Vagina (tissue), 2 donors: ENCODE measurements at places on chromosomes 1 and 21. TPM values are rescaled to one million over a fixed set of nuclear protein-coding genes. Genes with fewer than 3 reads are reported as not detected.

GRCh38 chr1:10939654-10940450 is 72.6 kb upstream of the TARDBP start:
- no peaks in the 10 kb centered on the region for H3K27me3 ChIP-seq
- peaks cover 25% of the 10 kb centered on the region for H3K4me1 ChIP-seq
- H3K27ac ChIP-seq = no peak overlapping the region
- no peak for DNase-seq
- H3K4me3 ChIP-seq = no peak overlapping the region

DNA sequence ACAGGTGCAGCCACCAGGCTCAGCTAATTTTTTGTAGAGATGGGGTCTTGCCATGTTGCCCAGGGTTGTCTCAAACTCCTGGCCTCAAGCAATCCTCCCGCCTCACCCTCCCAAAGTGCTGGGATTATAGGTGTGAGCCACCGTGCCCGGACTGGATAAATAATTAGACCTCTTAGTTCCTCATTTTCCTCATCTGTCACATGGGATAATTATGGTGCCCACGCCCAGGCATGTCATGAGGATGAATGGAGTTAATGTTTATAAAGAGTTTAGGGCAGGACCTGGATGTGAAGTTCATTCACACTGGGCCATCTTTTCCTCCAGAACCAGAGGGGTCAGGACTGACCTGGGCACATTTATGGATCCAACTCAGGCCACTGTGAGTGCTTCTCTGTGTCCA is 23.7 kb downstream of the PADI3 start:
- H3K4me1 ChIP-seq = no peaks in the 10 kb centered on the region
- H3K27ac ChIP-seq = no peak overlapping the region
- no peak overlapping the region for H3K4me3 ChIP-seq
- no peaks in the 10 kb centered on the region for H3K36me3 ChIP-seq
- H3K27me3 ChIP-seq = no peaks in the 10 kb centered on the region

DNA sequence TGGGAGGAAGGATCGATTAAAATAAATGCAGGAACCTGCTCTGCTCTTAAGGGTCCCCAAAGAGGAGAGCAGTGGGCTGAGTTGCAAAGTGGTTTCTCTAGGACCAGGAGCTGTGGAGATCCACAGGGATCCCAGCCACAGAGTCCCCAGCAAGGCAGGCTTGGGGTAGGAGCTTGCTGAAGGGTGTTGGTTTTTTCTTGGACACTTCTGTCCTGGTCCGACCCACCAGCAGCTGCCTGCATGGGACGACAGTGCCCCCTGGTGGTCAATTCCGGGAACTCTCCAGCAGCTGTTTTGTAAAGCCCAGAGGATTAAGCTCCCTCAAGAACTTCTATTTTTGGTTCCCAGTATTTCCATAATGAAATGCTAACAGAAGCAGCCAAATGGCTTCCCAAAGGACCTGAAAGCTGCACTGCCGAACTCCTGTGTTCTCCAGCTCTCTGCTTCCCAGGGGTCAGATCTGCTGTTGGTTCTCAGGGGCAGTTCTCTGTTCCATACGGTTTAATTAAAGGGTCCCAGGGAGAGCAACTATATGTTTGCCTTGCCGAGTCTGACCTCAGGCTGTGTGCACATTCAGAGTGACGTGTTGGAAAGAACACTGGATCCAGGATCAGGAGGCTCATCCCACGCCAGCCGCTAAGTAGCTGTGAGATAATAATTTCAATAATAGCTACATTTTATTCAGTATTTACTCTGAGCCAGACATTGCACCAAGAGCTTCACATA is 23.2 kb downstream of the NENF start:
- H3K27me3 ChIP-seq = no peaks in the 10 kb centered on the region
- no peak overlapping the region for H3K4me3 ChIP-seq
- no peaks in the 10 kb centered on the region for H3K36me3 ChIP-seq

DNA sequence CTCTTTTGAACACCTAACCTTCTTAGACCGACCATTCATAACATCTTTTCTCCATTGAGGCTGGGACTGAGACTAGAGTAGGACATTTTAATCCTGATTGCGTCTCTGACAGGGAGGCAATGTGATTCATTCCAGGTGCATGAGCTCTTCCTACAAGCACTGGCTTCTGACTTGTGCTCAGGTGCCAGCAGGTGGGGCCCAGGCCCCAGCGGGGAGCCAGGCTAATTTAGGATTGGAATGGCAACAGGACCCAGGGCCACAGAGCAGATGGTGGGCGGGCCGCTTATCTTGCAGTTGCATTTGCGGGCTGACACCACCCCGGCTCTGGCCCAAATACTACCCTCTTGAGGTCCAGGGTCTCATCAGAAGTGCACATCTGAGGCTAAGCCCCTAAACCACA is 4.1 kb downstream of the GPA33 start:
- no peaks in the 10 kb centered on the region for H3K4me1 ChIP-seq
- H3K4me3 ChIP-seq = no peak overlapping the region
- no peak overlapping the region for H3K27ac ChIP-seq
- no peaks in the 10 kb centered on the region for H3K27me3 ChIP-seq
- H3K36me3 ChIP-seq = no peaks in the 10 kb centered on the region

DNA sequence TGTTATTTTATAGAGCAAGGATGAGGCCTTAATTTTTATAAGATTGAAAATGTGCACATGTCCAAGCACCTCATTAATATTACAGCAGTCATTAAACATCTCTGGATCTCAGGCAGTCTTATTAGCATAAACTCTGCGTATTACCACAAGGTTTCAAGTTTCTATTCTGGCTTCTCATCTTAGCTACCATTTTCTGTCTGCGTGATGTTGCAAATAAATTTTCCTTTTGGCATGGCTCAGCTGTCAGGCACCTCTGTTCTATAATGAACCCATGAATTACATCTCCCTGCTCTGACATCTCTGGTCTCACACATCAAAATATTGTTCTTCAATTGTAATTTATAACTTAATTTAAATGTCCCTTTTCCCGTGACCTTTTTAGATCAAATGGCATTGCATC is 156.5 kb downstream of the SLC45A1 start:
- no peaks in the 10 kb centered on the region for H3K36me3 ChIP-seq
- no peak overlapping the region for H3K27ac ChIP-seq
- no peak overlapping the region for H3K4me3 ChIP-seq

- no peaks in the 10 kb centered on the region for H3K27me3 ChIP-seq
- H3K4me1 ChIP-seq = no peaks in the 10 kb centered on the region
- DNase-seq = no peak
- no peak overlapping the region for H3K27ac ChIP-seq
- H3K36me3 ChIP-seq = no peaks in the 10 kb centered on the region
Measured at GRCh38 chr1:2935184-2935583, 86.1 kb upstream of the ACTRT2 start.

DNA sequence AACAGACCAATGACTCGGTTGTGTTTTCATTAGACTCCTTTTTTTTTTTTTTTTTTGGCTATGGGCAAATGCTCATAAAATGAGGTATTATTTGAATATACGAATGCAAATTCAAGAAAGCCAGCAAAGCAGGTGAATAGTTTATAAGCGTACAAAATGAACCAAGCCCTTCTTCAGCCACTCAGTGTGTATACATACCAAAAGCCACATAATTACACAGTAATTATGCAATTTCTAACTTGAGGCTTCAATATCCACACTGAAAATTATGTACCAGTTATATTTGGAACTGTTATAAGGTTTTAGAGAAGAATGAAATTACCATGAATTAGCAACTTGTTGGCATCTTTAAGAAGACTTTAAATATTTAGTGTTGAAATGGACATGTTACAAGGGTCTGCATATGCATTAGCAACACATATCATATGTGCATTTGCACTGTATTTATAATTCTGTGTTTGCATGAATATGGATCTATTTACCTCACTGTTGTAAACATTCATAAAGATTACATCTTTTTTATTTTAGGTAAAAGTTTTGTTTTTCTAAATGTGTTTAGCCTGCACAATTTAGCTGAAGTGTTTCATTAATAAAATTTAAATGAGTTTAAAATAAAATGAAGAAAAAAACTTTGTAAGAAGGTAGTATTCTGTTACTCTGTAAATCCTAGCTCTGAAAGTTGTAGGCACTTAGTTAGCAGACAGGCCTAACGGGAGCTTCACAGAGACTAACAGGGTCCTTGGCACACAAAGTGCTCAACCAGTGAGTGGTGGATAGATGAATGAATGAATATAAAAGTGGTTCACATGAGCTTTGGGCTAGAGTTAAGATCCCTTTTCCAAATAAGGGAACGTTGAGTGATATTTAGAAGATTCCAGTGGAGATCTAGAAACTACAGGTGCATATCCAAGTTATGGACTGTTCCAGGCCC is 241.0 kb upstream of the NFIA start:
- no peaks in the 10 kb centered on the region for H3K36me3 ChIP-seq
- no peak for DNase-seq
- no peak overlapping the region for H3K27ac ChIP-seq
- H3K4me3 ChIP-seq = no peak overlapping the region
- H3K4me1 ChIP-seq = no peaks in the 10 kb centered on the region

DNA sequence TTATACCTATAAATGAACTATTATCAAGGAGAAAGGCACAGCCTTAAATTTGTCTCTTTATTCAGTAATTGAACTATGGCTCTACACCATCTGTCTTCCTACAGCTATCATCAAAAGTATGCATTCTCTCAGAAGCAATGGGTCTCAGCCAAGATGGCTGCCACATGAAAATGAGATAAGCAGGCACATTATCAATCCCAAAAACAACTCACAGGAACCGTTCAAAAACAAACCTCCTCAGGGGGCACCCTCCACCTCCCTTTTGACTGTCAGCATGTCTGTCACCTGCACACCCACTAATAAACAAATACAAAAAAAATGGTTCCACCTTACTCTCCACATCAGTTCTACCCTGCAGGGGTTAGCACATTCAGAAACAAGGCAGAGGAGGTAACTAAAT is 23.6 kb downstream of the KIAA0319L start:
- no peak for DNase-seq
- no peak overlapping the region for H3K4me3 ChIP-seq
- H3K27ac ChIP-seq = no peak overlapping the region
- H3K36me3 ChIP-seq = no peaks in the 10 kb centered on the region
- peaks cover 20% of the 10 kb centered on the region for H3K4me1 ChIP-seq

GRCh38 chr1:161382214-161383019 is 14.7 kb upstream of the CFAP126 start:
- H3K36me3 ChIP-seq = no peaks in the 10 kb centered on the region
- H3K4me1 ChIP-seq = peaks cover 8% of the 10 kb centered on the region
- no peaks in the 10 kb centered on the region for H3K27me3 ChIP-seq
- H3K4me3 ChIP-seq = no peak overlapping the region
- H3K27ac ChIP-seq = peak overlapping the region; percentile 5
- DNase-seq = peak; percentile 91

DNA sequence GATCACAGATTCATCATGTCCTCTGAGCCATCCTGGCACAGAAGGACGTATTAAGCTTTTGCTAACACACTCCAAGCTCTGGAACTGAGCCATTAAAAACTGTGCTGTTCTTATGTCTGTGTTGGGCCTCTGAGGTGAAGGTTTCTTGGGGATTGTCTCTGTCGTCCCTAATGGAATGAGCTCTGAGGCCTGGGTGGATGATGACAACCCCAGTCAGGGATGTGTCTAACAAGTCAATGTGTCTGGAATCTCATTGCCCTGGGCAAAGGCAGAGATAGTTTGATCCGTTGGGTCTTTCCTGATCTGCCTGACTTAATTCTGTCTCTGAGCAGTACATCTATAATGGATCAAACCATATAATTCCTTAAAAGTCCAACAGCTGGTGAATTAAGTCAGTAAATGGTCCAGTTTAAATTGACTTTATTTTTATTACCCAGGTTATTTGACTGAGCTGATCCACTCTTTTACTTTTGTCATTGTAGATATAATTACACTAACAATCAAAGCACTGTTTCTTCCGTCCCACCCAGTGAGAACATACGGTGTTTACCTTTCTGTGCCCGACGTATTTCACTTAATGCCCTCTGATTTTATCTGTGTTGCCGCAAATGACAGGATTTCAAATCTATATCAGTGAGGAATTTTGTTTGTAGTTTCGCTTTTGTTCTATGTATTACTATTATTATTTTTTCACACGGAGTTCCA is 38.8 kb upstream of the OR2B11 start:
- no peaks in the 10 kb centered on the region for H3K4me1 ChIP-seq
- H3K36me3 ChIP-seq = no peaks in the 10 kb centered on the region
- no peak overlapping the region for H3K27ac ChIP-seq
- H3K4me3 ChIP-seq = no peak overlapping the region
- H3K27me3 ChIP-seq = no peaks in the 10 kb centered on the region

DNA sequence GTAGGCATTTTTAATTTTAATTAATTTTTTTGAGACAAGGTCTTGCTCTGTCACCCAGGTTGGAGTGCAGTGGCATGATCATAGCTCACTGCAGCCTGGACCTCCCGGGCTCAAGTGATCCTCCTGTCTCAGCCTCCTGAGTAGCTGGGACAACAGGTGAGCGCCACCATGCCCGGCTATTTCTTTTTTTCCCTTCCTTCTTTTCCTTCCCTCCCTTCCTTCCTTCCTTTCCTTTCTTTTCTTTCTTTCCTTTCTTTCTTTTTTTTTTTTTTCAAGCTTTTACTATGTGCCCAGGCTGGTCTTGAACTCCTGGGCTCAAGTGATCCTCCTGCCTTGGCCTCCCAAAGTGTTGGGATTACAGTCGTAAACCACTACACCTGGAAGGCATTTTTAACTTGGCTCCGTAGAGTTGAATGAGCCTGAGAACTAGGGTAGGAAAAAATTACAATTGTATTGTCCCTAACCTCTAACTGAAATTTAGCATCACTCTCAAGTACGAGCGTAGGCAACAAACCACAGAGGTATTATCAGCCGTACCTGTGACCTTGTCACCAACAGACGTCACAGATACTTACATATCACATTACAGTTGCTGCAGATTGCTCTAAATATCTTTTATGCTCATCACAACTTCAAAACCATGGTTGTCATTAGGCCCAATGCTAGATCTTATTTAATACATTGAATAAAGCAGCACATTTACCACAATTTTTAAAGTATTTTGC is 8.0 kb downstream of the RUNX3 start:
- H3K4me3 ChIP-seq = no peak overlapping the region
- no peak overlapping the region for H3K27ac ChIP-seq
- DNase-seq = no peak
- H3K4me1 ChIP-seq = peaks cover 20% of the 10 kb centered on the region
- H3K27me3 ChIP-seq = peaks cover 6% of the 10 kb centered on the region

The ELOA gene
- 25.5 TPM for total RNA-seq

The S100A7 gene
- 36.6 TPM for total RNA-seq

The EPHA10 gene
- total RNA-seq = 0.25 TPM

The NES gene
- total RNA-seq = 16.0 TPM

The TNFRSF4 gene
- total RNA-seq = not detected

The ZBTB17 gene
- 38.5 TPM for total RNA-seq

The IVL gene
- total RNA-seq = 169 TPM

The CRYZ gene
- 32.7 TPM for total RNA-seq
